ENCODE measurements at places on chromosomes 11 and 22.

- no peak for DNase-seq
These were observed 25.1 kb downstream of the ADM start for GRCh38 chr11:10329935-10330334.

DNA sequence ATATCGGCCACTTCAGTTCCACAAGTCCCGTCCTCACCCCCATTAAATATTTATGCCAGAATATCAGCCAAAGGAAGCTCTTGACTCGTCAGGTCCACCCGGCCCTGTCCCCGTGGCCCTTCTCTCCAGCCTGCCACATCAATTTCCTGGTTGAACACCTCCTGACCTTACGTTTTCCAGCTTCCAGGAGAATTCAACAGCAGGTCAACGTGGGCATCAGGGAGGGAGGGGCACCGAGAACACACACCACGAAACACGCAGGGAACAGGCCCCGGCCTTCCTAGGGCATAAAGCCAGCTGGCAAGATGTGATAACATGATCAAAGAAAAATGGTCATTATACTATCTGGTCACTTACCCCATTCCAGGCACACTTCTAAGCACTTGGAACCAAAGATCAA lies 15.3 kb downstream of the SULT4A1 start:
- DNase-seq: no peak

- no peak for DNase-seq
These were observed 95.3 kb downstream of the NTM start for GRCh38 chr11:131465746-131466145.

DNA sequence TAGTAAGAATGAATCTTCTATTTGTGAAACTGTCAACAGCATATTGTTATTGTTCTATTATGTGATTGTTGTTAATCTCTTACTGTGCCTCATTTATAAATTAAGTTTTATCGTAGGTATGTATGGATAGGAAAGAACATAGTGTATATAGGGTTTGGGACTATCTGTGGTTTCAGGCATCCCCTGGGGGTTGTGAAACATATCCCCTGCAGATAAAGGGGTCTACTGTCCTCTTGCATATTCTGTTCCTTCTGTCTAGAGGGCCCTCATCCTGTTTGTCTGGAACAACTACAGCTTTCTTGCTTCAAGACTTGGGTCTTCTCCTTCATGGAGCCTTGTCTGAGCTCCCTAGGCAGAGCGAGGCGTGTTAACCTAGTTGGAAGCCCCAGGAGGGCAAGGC lies 159.6 kb downstream of the KIRREL3 start:
- no peak for DNase-seq

DNA sequence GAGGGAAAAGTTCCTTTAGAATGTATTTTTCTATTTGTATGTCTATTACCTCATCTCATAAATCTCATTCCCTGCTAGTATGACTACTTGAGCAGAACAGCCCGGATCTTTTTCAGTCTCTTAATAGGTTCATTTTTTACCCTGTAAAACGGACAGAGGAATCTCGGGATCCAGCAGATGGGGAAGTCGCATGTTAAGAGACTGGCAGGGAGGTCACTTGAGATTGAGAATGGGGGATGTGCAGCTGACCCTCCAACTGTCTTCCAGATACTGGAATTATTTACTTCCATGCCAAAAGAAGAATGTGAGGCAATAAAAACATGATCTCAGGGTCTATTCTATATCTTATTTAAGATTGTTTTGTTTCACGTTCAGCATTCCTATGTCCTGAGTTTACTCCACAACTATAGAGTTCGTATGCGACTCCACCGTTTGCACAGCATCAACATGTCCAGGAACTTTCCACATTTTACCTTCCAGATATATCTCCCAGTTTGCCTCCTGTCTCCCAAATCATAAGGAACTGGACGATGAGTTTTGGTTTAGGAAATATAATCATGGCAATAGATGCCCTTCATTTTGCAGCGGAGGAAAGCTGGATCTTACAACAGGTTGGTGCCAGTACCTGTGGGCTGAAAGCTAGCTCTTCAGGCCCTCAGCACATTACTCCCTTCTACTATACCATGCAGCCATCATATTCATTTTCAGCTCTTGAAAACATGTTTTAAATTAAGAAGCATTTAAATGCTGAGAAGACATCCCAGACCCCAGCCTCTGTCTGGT lies 181.5 kb downstream of the MAML2 start:
- DNase-seq: no peak

DNA sequence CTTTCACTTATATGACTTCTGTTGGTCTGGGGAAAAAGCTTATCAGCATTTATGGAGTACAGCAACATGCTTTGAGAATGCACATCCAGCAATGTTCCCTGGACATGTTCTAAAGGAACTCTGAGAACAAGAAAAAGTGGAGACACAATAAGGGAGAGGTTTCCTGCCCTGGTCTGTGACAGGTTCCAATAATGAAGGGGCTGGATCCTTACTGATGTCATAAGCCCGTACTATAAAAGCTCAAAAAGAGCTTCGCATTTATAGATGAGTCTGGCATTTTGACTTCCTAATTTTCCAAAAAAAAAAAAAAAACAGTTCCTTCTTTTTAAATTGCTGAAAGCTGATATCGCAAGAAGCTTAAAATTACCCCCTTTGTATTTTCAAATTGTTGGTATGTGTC lies 129.1 kb downstream of the MPPED2 start:
- DNase-seq: no peak

GRCh38 chr11:77300695-77301094 lies 791 bp downstream of the GDPD4 start:
- DNase-seq: no peak

DNA sequence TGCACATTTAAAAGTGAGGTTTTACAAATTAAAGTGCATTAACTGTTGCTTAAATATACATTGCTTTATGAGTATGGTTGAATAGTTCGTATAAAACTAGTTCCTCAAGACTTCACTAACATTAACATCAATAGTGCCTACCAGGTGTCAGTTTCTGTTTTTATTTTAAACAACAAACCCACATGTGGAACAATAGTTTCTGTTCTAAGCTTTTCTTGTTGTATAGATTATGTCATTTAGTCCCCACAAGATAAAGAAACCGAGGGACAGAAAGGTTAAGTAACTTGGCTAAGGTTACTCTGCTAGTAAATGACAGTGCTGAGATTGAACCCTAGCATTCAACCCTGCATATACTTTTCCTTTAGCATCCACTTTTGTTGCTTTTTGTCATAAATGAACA lies 41.4 kb upstream of the ST14 start:
- no peak for DNase-seq

DNA sequence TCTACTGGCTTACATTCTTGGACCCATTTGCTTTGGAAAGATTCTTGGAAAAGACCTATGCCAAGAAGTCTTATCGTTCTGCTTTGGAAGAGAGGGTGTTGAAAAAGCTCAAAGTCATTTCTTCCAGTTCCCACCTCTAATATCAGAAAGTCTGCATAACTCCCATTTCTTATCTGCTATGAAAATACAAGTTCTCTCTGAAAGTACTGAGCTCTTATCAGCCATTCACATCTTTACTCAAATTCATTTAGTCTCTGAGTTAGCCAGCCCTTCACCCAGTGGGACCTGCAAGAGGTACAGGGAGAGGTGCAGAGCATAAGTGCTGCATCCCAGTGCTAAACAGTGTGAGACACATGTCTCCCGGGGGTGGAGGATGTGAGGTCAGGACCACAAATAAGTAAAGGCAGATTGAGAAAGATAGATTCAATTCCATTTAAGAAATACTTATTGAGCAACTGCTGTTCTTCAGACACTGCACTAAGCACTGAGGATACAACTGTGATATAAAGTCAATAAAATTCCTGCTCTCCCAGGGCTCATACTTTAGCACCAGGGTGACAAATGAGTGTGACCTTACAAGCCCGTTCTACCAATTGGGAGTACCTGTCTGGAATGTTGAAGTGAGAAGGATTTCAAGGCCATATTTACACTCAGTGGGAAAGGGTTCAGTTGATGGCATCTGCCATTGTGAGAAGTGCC lies 76.7 kb downstream of the PISD start:
- DNase-seq: no peak

GRCh38 chr11:102204174-102204573 lies 93.9 kb downstream of the YAP1 start:
- DNase-seq: no peak

DNA sequence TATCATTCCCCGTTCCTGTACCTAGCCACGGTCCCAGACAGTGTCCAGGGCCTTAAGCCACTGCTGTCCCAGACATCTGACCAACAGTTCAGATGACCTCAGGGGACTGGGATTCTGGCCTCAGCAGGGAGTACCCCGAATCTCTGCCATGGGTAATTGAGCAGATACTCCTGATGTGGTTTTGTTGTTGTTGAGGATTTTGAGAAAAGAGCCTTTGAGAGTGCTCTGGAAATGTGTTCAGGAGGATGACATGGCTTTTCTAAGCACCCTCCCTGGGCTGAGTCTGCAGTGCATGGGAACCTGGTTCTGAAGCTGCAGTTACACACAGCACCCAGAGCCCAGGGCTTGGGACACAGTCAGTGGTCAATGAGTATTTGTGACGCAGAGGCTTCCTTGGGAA lies 30.4 kb downstream of the ADAMTS15 start:
- no peak for DNase-seq

DNA sequence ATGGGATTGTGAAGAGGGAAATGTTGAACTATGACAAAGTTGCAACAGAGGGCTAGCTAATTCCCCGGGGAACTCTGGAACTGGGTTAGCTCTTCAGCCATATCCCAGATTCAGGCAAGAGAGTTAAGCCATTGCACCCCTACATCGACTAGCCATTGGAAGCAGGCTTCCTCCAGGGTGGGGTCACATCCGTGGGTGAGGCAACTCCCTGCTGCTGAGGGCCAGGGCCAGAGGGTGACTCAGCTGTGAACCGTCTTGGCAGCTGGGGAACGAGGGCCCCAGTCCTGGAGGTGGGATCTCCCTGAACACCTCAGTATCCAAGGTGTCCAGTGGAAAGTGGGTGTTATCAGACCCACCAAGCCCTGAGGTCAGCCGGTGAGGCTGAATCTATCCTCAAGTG lies 41.1 kb downstream of the RPS6KA4 start:
- DNase-seq: peak; percentile 72

DNA sequence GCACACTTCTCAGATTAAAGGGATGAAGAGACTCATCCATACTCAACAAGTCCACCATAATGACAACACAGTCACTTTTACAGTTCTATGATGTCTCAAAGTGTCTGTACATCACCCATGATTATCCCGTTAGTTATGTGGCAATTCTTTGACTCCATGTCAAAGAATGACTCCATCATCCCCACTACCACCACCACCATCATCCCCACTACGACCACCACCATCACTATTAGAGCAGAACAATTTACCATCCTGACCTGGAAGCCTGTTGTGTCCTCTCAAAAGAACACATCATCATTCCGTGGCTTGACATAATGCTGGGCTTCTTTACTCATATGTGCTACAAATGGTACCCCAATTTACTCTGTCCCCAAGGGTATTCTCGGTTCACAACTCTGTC lies 13.7 kb downstream of the PRR5L start:
- DNase-seq: no peak

- DNase-seq: no peak
These were observed 127.3 kb upstream of the SEZ6L start for GRCh38 chr22:26041931-26042330.

DNA sequence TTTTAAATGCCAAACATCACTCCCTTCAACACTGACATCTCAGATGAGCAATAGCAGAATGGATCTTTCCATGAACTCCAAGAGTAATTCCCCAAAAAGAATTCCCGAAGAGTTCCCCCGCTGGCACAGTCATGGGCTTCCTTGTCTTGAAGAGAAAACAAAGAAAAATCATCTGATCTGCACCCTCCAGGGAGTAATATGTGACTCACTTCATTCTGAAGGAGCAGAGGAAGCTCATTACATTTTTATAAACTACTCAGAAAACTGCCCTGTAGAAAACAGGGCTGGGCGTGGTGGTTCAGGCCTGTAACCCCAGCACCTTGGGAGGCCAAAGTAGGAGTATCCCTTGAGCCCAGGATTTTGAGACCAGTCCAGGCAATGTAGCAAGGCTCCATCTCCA lies 35.7 kb downstream of the CELSR1 start:
- DNase-seq: peak; percentile 68

DNA sequence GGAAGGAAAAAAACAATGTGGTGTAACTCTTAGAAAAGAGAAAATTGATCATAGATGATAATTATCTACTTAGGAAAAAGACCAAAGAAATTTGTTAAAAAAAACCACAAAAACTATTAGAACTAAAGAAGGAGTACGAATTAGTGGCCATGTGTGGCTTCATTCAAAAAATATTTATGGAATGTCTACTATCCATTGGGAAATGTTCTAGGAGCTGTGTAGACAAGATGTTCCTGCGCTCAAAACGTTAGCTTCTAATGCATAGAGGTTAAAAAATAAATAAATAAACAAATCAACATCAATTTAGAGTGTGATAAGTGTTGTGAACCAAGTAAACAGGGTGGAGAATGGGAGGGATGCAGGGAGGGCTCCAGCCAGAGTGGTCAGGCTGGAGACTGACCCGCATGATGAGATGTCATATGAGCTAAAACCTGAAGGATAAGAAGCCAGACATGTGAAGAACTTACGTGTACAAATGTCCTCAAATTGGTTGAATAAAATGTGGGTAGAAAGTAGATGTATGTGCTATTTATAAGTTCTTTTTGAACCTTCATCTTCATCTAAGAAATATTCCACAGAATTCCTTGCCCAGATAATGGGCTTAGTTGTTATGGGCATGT lies 4.3 kb upstream of the EXPH5 start:
- DNase-seq: no peak

DNA sequence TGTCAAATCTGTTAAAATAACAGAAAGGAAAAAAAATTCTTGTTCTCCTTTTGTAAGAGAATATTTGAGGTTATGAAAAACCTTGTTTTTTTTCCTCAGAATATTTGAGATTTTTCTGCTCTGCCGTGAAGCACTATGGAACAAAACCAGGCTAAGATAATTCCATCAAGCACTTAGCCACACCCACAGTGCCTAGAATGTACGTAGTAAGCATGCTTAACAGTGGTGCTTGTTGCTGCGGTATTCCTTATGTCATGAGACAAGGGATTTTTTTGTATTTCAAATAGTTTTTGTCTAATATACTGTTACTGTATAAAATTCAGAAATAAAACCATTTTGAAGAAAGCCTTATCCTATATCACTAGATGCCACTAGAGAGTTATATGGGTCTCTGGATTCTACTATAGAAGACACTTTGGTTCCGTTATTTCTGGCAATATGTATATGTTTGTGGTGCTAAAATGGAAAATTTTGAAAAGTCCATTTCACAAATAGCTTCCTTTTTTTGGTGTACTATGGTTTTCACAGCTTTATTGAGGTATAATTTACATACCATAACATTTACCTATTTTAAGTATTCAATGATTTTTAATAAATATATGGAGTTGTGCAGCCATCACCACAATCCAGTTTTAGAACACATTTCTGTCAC lies 23.7 kb downstream of the PDHX start:
- DNase-seq: no peak

GRCh38 chr11:35981581-35981980 lies 37.7 kb downstream of the LDLRAD3 start:
- DNase-seq: no peak

Data from RWPE1 (cell line).